Activated CD4-positive, alpha-beta T cell treated with anti-CD3 and anti-CD28 coated beads, Interleukin-10, Interleukin-2, amounts not matched to agents 100 ng/mL and 50 ng/mL, durations not matched to agents 16 hours and 8 hours (primary cell): ENCODE measurements at places on chromosomes 16 and 17.

GRCh38 chr16:79177018-79177417 is 423.5 kb downstream of the MAF start:
- no peak for DNase-seq

DNA sequence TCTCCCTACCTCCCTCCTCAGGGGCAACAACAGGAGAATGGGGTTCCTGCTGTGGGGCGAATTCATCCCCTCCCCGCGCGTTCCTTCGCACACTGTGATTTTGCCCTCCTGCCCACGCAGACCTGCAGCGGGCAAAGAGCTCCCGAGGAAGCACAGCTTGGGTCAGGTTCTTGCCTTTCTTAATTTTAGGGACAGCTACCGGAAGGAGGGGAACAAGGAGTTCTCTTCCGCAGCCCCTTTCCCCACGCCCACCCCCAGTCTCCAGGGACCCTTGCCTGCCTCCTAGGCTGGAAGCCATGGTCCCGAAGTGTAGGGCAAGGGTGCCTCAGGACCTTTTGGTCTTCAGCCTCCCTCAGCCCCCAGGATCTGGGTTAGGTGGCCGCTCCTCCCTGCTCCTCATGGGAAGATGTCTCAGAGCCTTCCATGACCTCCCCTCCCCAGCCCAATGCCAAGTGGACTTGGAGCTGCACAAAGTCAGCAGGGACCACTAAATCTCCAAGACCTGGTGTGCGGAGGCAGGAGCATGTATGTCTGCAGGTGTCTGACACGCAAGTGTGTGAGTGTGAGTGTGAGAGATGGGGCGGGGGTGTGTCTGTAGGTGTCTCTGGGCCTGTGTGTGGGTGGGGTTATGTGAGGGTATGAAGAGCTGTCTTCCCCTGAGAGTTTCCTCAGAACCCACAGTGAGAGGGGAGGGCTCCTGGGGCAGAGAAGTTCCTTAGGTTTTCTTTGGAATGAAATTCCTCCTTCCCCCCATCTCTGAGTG is 5.9 kb upstream of the LASP1NB start:
- no peak for DNase-seq

DNA sequence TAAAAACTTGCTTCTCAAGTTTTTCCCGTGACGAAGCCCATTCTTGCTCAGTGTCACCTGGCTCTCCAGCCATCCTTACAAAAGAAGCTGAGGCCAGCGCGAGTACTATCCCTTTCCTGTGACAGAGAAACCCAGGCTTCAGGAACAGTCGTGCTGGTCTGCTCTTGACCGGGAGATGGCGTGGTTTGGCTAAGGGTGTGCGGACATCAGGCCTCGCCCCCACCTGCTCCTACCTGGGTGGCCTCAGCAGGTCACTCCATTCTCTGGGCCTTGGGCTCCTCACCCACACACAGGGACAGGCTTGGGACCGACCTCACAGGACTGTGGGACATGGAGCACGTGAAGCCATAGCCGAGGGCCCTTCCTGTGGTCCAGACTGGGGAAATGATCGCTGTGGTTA is 75.2 kb upstream of the CIBAR2 start:
- no peak for DNase-seq

GRCh38 chr16:85136702-85137322 is 24.5 kb upstream of the CIBAR2 start:
- DNase-seq: no peak

DNA sequence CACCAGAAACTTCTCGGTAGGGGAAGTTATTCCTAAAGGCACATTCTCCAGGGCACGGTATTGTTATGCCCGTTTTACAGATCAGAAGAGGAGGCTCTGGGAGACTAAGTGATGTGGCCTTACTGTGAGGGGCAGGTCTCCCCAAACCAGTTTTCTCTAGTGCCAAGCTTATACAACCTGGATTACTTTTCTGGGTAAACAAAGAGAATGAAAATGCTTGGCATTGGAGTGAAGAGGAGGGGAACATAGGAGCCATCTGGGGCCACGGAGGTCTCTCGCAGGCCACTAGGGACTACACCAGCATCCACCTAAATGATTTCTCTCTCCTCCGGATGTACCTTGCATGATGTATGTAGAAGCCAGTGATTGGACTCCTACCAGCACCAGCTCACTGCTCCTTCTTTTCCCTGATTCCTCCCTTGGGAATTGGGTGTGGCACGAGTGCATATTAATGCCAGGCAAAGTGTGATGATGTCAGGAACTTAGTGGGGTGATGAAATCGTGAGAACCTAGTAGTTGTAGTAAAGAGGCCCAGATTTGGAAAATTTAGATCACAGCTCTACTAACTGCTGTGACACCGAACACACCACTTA is 674 bp downstream of the TOM1L1 start:
- DNase-seq: no peak

GRCh38 chr17:80539022-80539641 is 5.5 kb upstream of the RPTOR start:
- no peak for DNase-seq

DNA sequence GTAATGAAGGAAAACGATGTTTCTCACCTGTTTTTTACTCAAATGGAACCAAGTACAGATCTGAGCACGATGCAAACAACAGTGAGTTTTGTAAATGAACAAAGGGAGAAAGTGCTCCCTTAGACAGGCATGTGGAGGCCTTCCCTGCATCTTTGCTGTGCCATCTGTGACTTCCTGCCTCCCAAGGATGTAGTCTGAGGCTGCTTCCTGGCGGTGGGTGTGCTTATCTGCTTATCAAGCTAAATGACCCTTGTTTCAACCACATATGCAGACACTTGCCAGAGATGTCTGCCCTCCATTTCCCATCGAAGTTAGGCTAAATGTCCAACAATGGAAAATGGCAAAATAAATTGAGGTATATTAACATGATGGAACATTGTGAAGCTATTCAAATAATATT is 34.6 kb downstream of the RGS9 start:
- peak; percentile 34 for DNase-seq

DNA sequence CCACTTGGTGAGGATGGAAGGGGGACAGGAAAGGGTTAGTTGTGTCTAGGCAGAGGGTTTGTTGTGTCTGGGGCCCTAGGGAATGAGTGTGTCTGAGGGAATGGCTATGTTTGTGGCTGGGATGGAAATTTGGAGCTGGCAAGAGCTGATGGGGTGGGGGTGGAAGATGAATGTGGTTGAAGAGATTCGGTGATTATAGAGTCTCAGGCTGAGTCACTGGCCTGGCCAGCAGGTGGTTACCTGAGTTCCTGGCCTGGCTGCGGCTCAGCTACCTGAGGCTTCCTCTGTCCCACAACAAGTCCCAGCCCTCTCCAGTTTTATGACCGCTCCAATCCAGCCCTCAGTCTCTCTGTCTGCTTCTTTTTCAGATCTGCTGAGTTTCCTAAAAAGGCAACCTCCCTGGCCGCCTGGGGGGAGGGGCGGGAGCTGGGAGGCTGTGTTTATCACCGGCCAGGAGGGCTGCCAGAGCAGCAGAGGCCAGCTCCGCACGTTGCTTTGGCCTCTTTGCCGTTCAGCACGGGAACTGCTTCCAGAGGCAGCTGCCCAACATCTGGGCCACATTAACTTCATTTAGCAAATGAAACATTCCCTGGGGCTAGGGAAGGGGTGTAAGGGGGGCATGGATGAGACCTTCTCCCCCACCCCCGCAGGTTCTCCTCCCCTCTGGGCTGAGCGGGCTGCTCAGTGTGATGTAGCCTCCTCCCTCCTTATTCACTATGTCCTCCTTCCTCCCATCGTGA is 21.8 kb downstream of the ITGB3 start:
- DNase-seq: no peak

DNA sequence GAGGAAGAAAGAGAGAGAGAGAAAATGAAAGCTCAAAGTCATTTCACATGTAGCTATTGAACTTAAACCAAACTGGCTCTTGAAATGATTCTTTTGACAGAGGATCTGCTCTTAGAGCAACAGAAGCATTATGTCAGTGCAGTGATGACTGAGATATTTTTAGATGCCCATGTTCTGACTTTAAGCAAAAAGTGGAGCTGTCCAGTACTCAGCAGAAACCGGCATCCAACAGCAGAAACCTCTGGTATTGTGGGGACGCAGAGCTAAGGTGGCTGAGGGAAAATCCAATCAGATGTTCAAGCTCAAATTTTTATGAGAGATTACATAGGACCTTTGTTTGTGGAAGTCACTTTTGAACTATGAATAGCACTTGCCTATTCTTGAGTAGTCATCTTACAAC is 69.8 kb upstream of the ANKFN1 start:
- DNase-seq: no peak

GRCh38 chr17:12673788-12674187 is 8.1 kb downstream of the MYOCD start:
- no peak for DNase-seq

GRCh38 chr17:77888242-77889134 is 70.0 kb upstream of the TNRC6C start:
- no peak for DNase-seq

GRCh38 chr16:1306334-1306733 is 3.1 kb upstream of the UBE2I start:
- DNase-seq: no peak

DNA sequence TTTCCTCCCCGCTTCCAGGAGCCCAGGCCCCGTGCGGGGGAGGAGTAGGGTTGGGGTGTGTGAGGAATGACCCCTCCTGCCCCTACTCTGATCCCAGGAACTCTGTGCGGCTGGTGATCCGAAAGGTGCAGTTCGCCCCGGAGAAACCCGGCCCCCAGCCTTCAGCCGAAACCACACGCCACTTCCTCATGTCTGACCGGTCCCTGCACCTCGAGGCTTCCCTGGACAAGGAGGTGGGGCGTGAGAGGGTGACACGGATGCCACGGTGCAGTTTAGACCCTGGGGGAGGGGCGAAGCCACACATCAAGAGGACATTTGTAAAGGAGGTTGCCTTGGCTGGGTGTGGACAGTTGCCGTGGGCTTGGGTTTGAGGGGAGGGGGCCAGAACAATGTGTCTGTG is 7.4 kb downstream of the ARRB2 start:
- DNase-seq: no peak

GRCh38 chr17:44928950-44929720 is 13.8 kb upstream of the GFAP start:
- DNase-seq: no peak
